Activated CD4-positive, CD25-positive, alpha-beta regulatory T cell (primary cell): ENCODE measurements at places on chromosomes 4 and X.

DNA sequence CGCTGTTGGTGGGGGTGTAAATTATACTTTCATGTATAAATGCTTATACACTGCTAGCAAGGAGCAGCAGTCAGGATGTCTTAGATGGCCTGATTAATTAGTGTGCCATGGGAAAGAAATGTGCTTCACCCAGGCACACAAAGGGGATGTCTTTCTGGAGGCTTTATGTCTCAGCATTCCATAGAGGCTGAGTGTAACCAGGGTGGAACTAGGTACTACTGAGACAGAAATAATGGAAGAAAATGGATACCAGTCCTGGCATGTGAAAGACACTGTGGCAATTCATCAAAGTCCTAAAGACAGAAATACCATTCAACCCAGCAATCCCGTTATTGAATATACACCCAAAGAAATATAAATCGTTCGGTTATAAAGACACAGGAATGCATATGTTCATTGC is 52.5 kb downstream of the PF4 start:
- no peak for DNase-seq

GRCh38 chrX:123223409-123223808 is 39.3 kb downstream of the GRIA3 start:
- DNase-seq, result no peak

- DNase-seq, result no peak
Observed at GRCh38 chrX:16552546-16552945, 97.4 kb upstream of the S100G start.

GRCh38 chr4:30866907-30867306 is 146.7 kb downstream of the PCDH7 start:
- DNase-seq, result no peak

DNA sequence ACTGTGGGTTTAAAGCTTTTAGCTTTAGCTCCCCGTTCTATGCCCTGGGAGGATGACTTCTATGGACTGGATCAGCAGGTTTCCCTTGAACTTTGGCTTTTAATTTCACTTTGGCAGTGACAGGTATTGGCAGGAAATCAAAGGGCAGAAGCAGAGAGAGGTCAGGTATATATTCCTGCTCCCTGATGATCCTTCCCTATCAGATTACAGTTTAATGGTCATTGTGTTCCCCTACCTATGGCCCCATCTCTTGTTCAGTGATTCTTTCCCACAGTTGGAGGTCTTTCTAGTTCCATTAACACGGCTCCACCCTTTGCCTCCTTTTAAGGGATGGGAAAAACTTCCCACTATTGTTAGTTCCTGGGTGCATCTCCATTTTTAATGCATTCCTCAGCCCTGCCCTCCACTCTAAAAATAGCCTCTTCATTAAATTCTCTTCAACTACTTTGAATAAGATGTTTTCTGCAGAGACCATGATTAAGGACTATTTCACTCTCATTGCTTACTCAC is 107.8 kb upstream of the TMEM47 start:
- no peak for DNase-seq

GRCh38 chr4:103424853-103425252 is 226.7 kb upstream of the CENPE start:
- no peak for DNase-seq

- DNase-seq, result no peak
Observed at GRCh38 chr4:143140696-143141095, 44.0 kb upstream of the USP38 start.

DNA sequence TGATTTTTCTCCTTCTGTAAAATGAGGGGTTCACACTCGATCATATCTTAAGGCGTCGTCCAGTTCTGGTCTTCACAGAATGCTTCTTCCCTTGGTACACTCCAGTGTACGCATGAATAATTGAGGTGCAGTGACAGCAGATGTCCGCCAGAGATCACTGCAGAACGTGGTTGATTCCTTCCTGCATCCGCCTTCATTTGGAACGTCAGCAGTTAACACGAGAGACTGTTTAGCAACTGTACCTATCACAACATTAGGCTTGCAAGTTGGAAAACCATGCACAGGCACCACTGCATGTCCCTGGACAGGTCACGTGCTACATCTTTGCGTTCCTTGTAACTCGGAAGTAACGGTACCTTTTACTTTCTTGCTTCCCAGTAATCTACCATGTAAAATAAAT is 66.0 kb upstream of the GEMIN8 start:
- DNase-seq, result no peak

- DNase-seq, result no peak
Observed at GRCh38 chrX:70262952-70263567, 3.1 kb upstream of the P2RY4 start.

GRCh38 chrX:38192007-38192810 is 28.5 kb downstream of the SRPX start:
- DNase-seq, result no peak

GRCh38 chr4:122764821-122765215 is 32.3 kb downstream of the BBS12 start:
- DNase-seq, result no peak

DNA sequence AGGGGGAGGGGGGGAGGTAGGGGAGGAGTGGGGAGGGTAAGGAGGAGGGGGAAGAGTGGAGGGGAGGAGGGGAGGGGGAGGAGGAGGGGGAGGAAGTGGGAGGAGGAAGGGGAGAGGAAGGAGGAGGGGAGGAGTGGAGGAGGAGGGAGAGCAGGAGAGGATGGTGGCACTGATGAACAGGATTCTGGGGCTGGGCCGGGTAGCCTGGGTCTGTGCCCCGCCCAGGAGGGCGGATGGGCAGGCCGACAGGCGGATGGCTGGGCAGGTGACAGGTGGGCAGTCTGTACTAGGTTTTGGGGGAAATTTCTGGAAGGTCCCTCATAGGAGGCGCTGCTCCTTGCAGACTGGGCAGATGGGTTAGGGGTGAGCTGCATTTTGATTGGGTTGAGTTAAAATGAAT is 66.0 kb upstream of the ADRA2C start:
- no peak for DNase-seq

DNA sequence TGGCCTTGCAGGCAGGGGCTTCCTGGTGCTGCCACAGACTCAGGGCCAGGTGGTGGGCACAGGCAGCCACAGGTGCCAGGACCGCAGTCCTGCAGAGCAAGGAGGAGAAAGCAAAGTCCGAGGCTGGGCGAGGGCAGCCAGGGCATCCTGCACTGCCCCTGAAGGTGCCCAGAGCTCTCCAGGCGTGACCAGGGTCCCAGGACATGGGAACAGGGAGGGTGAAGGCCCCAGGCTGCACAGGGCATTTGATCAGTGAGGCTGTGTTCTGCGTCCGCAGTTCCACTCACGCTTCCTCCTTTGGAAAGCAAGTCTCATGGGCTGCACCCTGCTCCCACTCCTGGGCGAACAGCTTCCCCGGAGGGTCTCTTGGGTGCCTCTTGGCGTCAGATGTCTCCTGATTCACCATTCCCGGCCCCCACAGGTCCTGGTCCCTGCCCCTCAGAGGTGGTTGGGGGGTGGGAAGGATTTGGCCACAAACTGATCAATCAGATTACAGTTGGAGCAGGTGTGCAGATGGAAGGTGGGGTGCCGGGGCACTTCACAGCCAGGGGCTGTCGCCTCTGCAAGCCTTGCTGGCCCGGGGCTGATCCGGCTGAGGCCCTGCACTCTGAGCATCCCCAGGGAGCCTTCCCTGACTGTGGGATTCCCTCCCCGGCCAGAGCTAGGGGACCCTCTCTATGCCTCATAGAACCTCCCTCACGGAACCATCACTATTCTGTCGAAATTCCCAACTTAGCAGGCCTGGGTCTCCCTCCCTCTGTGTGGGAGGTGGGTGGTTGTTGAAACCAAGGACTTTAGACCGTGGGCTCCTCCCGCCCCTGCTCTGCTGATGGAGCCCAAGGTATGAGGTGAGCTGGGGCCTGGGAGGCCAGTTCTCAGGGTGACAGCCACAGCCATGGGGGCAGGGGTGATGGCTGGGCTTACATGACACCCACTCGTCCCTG is 3.3 kb downstream of the SH3TC1 start:
- no peak for DNase-seq

DNA sequence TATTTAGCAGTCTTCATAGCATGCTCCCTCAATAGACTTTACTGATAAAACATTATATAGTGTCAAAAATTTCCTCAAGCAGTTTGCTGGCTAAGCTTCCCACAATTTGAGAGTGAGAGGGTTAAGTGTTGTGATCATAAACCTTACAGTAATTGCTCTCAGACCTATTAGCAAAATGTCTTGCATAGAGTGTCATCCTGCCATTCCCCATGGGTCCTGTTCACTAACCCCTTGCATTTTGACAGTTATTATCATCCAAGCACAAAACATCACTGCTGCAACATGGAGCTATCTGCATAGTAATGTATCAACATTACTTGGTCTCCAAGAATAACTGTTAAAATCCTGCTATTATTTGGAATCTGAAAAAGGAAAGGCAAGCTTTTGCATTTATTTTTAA is 196.1 kb upstream of the GK2 start:
- no peak for DNase-seq
